ENCODE measurements at places on chromosomes 11 and 22. TPM values are rescaled to one million over a fixed set of nuclear protein-coding genes. Genes with fewer than 3 reads are reported as not detected.
A peak's percentile ranks its signal among the peaks of the same experiment; 100 is the strongest.

AP1B1 gene
- 33.0 TPM for total RNA-seq

DNA sequence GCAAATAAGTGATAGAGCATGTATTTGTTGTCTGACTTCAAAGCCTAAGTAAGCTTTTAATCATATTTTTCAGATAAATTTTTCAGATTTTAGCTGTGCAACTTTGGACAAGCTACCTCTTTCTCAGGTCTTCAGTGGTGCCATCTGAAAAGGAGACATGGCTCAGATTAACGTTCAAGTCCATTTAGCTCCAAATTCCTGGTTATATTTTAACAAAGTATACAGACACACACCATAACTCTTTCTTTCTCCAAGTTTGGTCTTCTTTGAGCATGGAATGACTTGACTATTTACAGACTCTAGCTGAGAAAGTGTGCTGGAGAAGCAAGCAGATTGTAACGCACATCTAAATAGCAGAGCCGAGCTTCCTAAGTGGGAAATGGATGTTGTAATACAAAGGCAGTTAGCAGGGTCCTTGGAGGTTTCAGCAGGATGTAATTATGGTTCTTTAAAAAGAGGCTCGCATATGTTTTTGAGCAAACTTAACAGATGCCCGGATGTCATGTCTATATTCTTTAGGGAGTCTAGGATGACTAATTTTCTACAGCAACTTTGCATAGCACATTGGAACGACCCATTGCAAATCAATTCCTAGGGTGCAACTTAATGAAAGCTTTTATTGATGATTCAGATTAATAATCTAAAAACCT lies 128.1 kb upstream of the E2F8 start:
- no peak for DNase-seq
- H3K27me3 ChIP-seq: peaks cover 2% of the 10 kb centered on the region
- no peak overlapping the region for H3K4me3 ChIP-seq

MMP12 gene
- total RNA-seq: 10.8 TPM

SLC15A3 gene
- total RNA-seq: 17.5 TPM

GGTLC2 gene
- not detected for total RNA-seq

- no peak overlapping the region for H3K4me3 ChIP-seq
- H3K27me3 ChIP-seq: no peaks in the 10 kb centered on the region
- no peaks in the 10 kb centered on the region for H3K4me1 ChIP-seq
- DNase-seq: no peak
- H3K36me3 ChIP-seq: no peaks in the 10 kb centered on the region
- H3K27ac ChIP-seq: no peak overlapping the region
Measured at GRCh38 chr22:22480940-22481339, 27.6 kb downstream of the ZNF280B start.

GRCh38 chr22:23183061-23183698 lies 2.9 kb downstream of the BCR start:
- peak overlapping the region; percentile 55 for H3K4me3 ChIP-seq
- H3K36me3 ChIP-seq: peaks cover 9% of the 10 kb centered on the region
- peak; percentile 21 for DNase-seq
- H3K27me3 ChIP-seq: no peaks in the 10 kb centered on the region
- peak overlapping the region; percentile 24 for H3K27ac ChIP-seq
- H3K4me1 ChIP-seq: peaks cover 26% of the 10 kb centered on the region

MRGPRX4 gene
- not detected for total RNA-seq

APOL5 gene
- total RNA-seq: 0.09 TPM

GRCh38 chr11:66600631-66601233 lies 7.7 kb downstream of the CCS start:
- no peak for DNase-seq
- H3K4me3 ChIP-seq: no peak overlapping the region
- H3K27ac ChIP-seq: no peak overlapping the region
- no peaks in the 10 kb centered on the region for H3K27me3 ChIP-seq
- peaks cover under 1% of the 10 kb centered on the region for H3K4me1 ChIP-seq

- H3K36me3 ChIP-seq: no peaks in the 10 kb centered on the region
- H3K4me1 ChIP-seq: no peaks in the 10 kb centered on the region
- no peak for DNase-seq
- H3K27ac ChIP-seq: no peak overlapping the region
Measured at GRCh38 chr22:35637254-35637653, 11.0 kb upstream of the APOL6 start.

DNA sequence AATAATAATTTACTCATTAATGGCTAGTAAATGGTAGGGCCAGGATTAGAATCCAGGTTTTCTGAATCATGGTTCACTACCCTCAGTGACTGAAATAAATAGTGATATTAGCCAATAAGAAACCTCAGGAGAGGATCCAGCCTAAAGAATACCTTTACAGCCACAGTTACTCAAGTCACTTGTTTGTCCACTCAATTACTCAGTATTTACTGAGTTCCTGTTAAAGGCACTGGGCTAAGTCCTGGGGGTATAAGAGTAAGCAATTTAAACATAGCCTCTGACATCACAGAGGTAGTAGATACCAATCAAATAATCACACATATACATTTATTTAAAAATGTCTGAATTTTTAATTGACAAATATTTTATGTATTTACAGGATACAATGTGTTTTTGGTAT lies 56.8 kb upstream of the GAB2 start:
- no peak overlapping the region for H3K4me3 ChIP-seq
- H3K36me3 ChIP-seq: peaks cover 13% of the 10 kb centered on the region
- no peaks in the 10 kb centered on the region for H3K27me3 ChIP-seq
- no peaks in the 10 kb centered on the region for H3K4me1 ChIP-seq
- no peak overlapping the region for H3K27ac ChIP-seq
- DNase-seq: no peak

DNA sequence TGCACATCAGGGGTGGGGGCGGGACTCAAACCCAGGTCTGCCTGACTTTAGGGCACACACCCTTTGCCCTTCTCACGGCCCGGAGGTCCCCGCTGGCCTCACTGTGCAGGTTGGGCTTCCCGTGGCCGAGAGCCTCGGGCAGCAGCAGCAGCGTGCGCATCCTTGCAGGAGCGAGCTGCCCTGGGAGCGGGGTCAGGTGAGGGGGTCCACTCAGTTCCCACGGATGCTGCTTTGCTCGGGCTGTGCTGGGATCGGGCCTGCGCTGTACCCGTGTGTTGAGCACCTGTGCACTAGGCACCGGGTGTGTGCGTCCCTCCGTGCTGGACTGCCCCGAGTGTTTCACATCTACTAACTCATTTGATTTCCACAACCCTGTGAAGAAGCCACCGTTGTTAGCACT lies 25.1 kb downstream of the PRR5 start:
- DNase-seq: no peak
- no peak overlapping the region for H3K4me3 ChIP-seq
- no peak overlapping the region for H3K27ac ChIP-seq
- H3K27me3 ChIP-seq: peaks cover 2% of the 10 kb centered on the region

- H3K4me1 ChIP-seq: no peaks in the 10 kb centered on the region
- H3K36me3 ChIP-seq: no peaks in the 10 kb centered on the region
- no peaks in the 10 kb centered on the region for H3K27me3 ChIP-seq
- no peak overlapping the region for H3K4me3 ChIP-seq
- no peak overlapping the region for H3K27ac ChIP-seq
- no peak for DNase-seq
Measured at GRCh38 chr11:109522116-109522755, 100.2 kb downstream of the C11orf87 start.

DNA sequence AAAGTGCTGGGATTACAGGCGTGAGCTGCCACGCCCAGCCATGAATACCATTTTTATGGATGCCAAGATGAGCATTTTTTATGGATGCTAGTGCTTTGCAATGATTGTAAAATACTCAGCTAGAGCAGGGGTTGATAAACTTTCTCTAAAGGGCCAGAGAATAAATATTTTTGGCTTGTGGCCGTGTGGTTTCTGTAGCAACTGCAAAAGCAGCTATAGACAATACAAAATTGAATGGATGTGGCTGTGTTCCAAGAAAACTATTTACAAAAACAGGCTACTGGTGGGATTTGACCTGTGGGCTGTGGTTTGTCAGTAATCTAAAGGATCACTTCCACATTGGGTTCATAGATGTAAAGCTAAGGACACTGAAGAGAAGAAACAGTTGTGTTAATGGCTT lies 56.0 kb downstream of the COMMD9 start:
- DNase-seq: no peak
- H3K36me3 ChIP-seq: no peaks in the 10 kb centered on the region
- H3K4me1 ChIP-seq: no peaks in the 10 kb centered on the region
- H3K4me3 ChIP-seq: no peak overlapping the region
- no peaks in the 10 kb centered on the region for H3K27me3 ChIP-seq

TPH1 gene
- 0.24 TPM for total RNA-seq

SMIM35 gene
- 0.05 TPM for total RNA-seq

P4HA3 gene
- 0.09 TPM for total RNA-seq

UBQLN3 gene
- under 0.01 TPM for total RNA-seq

DNA sequence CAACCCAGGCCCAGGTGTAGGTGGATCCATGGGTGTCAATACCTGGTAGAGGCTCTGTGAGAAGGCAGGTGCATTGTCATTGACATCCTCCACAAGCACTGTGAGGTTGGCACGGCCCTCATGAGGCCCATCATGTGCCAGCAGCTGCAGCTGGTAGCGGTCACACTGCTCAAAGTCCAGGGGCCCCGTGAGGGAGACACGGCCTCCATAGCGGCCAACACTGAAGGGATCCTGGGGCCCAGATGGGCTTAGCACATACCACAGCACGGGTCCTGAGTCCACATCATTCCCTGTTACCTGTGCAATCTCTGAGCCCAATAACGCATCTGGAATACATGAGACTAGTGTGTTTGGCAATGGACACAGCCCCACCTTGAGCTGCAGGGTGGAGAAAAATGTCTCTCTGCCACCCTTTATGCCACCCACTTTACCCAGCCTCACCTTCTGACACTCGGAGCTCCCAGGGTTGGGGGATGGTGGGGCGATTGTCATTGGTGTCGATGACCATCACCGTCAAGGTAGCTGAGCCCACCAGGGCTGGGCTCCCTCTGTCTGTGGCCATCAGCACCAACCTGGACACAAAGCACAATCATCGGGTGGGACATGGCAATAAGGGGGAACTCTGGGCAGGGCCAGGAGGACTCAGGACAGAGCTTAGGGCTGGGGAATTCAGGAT lies 6.1 kb upstream of the TPP1 start:
- no peak overlapping the region for H3K4me3 ChIP-seq
- peaks cover 22% of the 10 kb centered on the region for H3K36me3 ChIP-seq
- H3K27me3 ChIP-seq: no peaks in the 10 kb centered on the region
- no peak overlapping the region for H3K27ac ChIP-seq
- peaks cover 7% of the 10 kb centered on the region for H3K4me1 ChIP-seq
- no peak for DNase-seq

DNA sequence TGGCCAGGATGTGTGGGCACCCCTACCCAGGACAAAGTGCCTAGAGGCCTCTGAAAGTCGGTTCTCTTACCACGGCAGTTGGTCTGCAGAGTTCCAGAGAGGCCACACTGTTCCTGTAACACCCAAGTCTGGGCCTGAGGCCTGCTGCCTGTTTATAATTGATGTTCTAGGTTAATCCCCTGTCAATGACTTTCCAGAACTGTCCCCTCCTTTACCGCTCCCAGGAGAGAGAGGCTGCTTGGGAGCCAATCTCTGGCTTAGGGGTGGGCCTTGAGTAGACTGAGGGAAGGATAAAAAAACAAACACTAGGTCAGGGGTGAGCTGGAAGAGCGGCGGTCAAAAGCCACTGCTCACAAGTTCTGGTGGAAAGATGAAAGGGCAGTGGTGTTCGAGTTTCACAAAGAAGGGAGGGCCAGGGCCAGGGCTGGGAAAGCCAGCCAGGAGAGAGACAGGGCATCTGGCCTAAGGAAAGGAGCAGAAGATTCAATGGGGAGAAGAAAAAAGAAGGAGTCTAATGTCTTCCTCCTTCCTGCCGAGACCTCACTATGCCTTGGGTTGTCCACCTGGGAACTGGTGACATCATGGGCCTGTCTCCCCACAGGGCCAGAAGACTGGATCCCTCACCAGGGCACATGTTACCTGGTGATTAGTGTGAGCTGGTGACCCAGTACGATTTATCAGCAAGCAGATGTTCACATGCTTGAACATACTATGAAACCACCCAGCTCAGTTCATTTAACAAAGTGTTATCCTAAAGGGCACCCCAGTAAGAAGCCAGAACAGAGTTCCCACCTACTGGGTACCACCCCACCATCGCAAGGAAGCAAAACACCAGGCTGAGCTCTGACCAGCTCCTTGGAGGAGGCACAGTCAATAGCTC lies 50.2 kb downstream of the PC start:
- no peak overlapping the region for H3K27ac ChIP-seq
- no peaks in the 10 kb centered on the region for H3K27me3 ChIP-seq
- H3K36me3 ChIP-seq: no peaks in the 10 kb centered on the region

CSRP3 gene
- 0.38 TPM for total RNA-seq

DNA sequence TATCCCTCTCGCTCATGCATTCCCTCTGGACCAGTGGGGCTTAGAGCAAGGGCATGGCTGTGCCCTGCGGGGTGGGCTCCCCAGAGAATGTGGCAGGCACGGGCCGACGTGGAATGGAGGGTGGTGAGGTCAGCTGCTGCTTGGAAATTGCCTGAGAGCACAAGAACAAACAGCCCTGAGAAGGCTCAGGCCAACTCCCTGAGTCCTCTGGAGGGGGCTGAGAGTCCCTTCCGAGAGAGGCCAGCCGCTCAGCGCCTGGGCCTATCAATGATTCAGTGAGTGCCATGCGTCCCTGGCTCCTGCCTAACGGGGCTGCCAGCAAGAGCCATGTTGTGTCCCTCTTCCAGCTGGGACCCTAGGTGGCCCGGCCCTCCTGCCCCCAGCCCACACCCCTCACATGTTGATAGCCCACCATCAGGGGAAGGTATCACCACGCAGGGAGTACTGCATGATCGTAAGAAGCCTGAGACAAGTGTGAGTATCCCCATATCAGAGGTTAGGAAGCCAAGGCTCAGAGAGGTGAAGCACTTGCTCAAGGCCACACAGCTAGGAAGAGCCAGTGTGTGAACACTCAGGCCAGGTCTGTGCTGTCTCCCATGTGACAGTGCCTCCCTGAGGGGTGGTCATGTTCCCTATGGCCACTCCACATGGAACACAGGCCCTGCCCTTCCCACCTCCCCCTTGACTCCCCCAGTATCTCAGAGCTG lies 55.8 kb downstream of the NECTIN1 start:
- no peak for DNase-seq
- peak overlapping the region; percentile 66 for H3K27ac ChIP-seq
- peaks cover 20% of the 10 kb centered on the region for H3K4me1 ChIP-seq
- H3K4me3 ChIP-seq: no peak overlapping the region
- H3K36me3 ChIP-seq: no peaks in the 10 kb centered on the region
- no peaks in the 10 kb centered on the region for H3K27me3 ChIP-seq

SYT8 gene
- 0.71 TPM for total RNA-seq

UBQLNL gene
- 0.09 TPM for total RNA-seq

PHOX2A gene
- total RNA-seq: 0.05 TPM

DNA sequence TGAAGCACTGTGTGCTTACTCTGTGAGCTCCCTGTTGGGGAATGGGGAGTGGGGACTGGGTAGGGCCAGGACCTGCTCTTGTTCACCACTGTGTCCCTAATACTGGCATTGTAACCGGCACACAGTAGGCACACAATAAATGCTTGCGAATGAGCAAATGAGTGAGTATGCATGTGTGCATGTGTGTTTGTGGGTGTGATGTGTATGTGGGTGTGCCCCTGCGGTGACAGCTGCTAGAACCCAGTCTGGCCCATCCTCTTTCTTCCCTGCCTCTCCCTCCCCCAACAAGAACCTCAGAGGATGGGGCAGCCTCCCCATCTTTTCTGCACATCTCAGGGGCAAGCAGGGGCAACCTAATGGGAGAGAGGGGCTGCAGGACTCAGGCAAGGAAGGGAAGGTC lies 90.5 kb downstream of the MN1 start:
- no peaks in the 10 kb centered on the region for H3K4me1 ChIP-seq
- no peaks in the 10 kb centered on the region for H3K27me3 ChIP-seq
- H3K4me3 ChIP-seq: no peak overlapping the region
- no peak overlapping the region for H3K27ac ChIP-seq
- no peak for DNase-seq
- H3K36me3 ChIP-seq: no peaks in the 10 kb centered on the region
